ENCODE measurements at places on chromosomes 1 and 21. TPM values are rescaled to one million over a fixed set of nuclear protein-coding genes. Genes with fewer than 3 reads are reported as not detected.

Gene TTC22
- 6.0 TPM for total RNA-seq

Gene SELENBP1
- not detected for total RNA-seq

Gene CASQ1
- not detected for total RNA-seq

Gene KIF1B
- 7.2 TPM for total RNA-seq

Gene VASH2
- 0.07 TPM for total RNA-seq

Gene FAM72D
- total RNA-seq, result 0.17 TPM

Gene TFF3
- not detected for total RNA-seq

DNA sequence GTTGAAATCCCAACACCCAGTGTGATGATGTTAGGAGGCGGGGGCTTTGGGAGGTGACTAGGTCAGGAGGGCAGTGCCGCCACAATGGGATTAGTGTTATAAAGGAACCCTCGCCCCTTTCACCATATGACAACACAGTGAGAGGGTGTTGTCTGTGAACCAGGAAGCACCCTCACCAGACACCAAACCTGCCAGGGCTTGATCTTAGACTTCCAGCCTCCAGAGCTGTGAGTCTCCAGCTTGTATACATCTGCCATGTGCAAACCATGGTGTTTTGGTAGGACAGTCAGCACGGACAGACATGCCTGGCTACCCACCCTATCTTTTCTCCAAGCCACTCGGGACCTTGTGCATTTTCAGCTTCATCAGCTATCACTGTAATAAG is 4.0 kb downstream of the TRIM11 start:
- peaks cover 56% of the 10 kb centered on the region for H3K36me3 ChIP-seq
- H3K27ac ChIP-seq, result no peak overlapping the region
- no peaks in the 10 kb centered on the region for H3K27me3 ChIP-seq
- no peak overlapping the region for H3K4me3 ChIP-seq
- peaks cover 34% of the 10 kb centered on the region for H3K4me1 ChIP-seq

Gene SMPDL3B
- total RNA-seq, result not detected

GRCh38 chr1:188224263-188224662 is 1395.5 kb downstream of the PLA2G4A start:
- no peak for DNase-seq
- H3K27ac ChIP-seq, result no peak overlapping the region
- H3K4me1 ChIP-seq, result no peaks in the 10 kb centered on the region
- no peaks in the 10 kb centered on the region for H3K36me3 ChIP-seq
- no peak overlapping the region for H3K4me3 ChIP-seq
- no peaks in the 10 kb centered on the region for H3K27me3 ChIP-seq

Gene LRRC71
- total RNA-seq, result not detected

DNA sequence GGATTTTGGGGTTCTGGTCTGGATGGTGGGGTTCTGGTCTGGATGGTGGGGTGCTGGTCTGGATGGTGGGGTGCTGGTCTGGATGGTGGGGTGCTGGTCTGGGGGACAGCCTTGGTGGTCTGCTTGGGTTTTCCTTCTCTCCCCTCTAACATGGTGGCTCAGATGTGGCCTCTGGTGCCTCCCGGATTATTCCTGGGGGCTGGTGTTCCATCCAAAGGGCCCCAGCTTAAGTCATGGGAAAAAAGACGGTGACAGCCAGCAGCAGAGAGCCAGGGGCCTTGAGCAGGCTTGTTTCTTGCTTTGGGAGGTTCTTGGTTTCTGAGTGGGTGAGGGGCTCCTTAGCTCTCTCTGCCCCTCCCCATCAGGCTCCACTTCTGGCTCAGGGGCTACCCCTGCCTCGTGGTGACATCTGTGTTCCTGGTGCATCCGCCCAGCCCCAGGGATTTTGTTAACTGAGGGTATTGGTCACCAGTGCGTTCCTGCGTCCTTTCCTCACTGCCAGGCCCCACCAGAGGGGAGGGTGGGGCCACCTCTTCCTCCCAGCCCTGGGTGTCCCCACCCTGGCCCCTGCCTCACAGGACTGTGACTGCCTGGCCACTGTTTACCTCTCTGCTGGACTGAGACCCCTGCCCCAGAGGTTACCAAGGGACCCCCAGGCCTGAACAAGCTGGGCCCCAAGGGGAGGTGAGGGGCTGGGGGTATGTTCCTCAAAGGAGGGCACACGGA is 43.2 kb upstream of the ACTRT2 start:
- no peak overlapping the region for H3K27ac ChIP-seq
- peaks cover 5% of the 10 kb centered on the region for H3K4me1 ChIP-seq
- no peaks in the 10 kb centered on the region for H3K27me3 ChIP-seq
- DNase-seq, result peak; percentile 2
- no peaks in the 10 kb centered on the region for H3K36me3 ChIP-seq
- no peak overlapping the region for H3K4me3 ChIP-seq

Gene WNT9A
- total RNA-seq, result not detected

Gene AXDND1
- 0.61 TPM for total RNA-seq

- no peak for DNase-seq
- H3K27ac ChIP-seq, result peak overlapping the region; percentile 84
- H3K36me3 ChIP-seq, result peaks cover 4% of the 10 kb centered on the region
- peak overlapping the region; percentile 82 for H3K4me3 ChIP-seq
- peaks cover 65% of the 10 kb centered on the region for H3K4me1 ChIP-seq
Measured at GRCh38 chr1:39268112-39268581, 63.7 kb downstream of the MACF1 start.

Gene C2CD4D
- not detected for total RNA-seq

Gene CXADR
- total RNA-seq, result not detected

- H3K4me1 ChIP-seq, result peaks cover 62% of the 10 kb centered on the region
- H3K27ac ChIP-seq, result peak overlapping the region; percentile 57
- no peak for DNase-seq
- no peaks in the 10 kb centered on the region for H3K36me3 ChIP-seq
- no peaks in the 10 kb centered on the region for H3K27me3 ChIP-seq
- H3K4me3 ChIP-seq, result peak overlapping the region; percentile 55
Measured at GRCh38 chr1:192604979-192605620, 29.5 kb downstream of the RGS1 start.

DNA sequence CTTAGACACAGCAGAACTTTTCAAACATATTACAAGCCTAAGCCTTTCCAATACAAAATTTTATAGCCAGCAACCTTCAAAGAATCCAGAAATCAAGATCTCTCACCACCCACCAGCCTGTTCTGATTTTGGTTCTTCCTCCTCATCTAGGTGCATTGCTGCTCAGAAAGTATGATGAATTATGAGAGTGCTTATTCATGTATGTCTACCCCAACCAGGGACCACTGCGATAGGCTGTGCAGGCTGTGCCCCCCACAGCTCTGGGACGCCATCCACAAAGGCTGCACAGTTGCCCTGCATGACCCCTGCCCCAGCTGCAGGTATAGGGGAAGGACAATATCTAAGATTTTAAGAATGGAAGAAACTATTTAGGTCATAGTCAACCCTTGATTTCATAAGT is 55.4 kb downstream of the WDR64 start:
- no peak for DNase-seq
- no peaks in the 10 kb centered on the region for H3K4me1 ChIP-seq
- no peak overlapping the region for H3K4me3 ChIP-seq
- H3K27me3 ChIP-seq, result peaks cover 24% of the 10 kb centered on the region

Gene QSOX1
- 12.9 TPM for total RNA-seq

DNA sequence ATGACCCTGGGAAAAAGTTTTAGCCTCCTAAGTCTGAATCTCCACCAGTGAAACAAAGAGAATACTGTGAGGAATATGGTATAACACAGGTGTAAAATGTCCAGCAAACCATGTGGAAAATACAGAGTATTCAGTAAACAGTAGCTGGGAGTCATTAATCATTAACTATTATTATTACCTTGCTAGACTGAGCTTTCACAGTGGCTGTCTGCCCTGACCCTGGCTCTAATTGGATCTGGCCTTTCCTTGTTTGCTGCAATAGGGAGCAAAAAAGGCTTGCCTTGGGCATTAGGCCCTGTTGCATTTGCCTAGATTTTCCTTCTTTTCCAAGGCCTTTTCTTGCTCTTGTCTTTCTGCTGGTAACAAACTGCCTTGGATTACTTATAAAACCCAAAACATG is 179.1 kb upstream of the BEND5 start:
- H3K27ac ChIP-seq, result no peak overlapping the region
- H3K4me1 ChIP-seq, result no peaks in the 10 kb centered on the region
- H3K27me3 ChIP-seq, result peaks cover 10% of the 10 kb centered on the region
- no peak for DNase-seq
- no peak overlapping the region for H3K4me3 ChIP-seq

DNA sequence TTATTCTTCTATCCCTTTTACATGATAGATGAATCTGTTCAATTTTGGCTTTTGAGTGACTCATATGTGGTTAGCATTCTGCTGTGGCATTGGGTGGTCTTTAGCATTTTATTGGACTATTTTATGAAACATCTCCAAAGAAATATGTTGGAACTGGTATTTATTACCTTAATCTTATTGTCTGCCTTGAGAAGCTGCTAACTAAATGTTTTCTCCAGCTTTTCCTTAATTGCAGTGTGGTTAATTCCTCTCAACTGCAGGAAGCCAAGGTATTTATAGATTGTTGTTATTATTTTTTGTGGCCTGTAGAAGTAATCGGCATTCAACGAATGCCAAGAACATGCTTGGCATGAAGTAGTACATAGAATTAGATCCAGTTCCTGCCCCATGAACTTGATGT is 64.1 kb downstream of the NOS1AP start:
- H3K27ac ChIP-seq, result no peak overlapping the region
- H3K4me3 ChIP-seq, result no peak overlapping the region
- no peaks in the 10 kb centered on the region for H3K36me3 ChIP-seq
- no peaks in the 10 kb centered on the region for H3K4me1 ChIP-seq
- peaks cover 23% of the 10 kb centered on the region for H3K27me3 ChIP-seq

DNA sequence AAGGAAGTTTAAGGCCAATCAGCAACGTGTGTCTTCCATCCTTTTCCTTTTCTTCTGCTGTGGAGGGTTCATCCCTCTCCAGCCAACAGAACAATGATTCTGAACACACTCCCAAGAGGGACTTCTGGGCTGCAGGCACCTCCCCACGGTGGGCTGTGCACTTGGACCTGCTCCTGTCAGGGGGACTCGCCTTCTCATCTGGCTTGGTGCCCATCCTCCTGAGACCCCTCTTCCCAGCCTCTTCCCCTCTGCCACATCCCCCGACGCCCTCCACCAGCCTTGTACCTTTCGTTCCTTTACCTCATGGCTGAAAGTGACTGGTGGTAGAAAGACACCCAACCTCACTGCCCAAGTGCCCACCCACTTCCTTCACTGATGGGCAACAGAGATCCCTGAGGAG is 26.0 kb upstream of the SLAMF9 start:
- no peaks in the 10 kb centered on the region for H3K4me1 ChIP-seq
- H3K27me3 ChIP-seq, result peaks cover 27% of the 10 kb centered on the region
- H3K36me3 ChIP-seq, result no peaks in the 10 kb centered on the region
- DNase-seq, result no peak
- no peak overlapping the region for H3K27ac ChIP-seq
